ENCODE measurements at places on chromosomes 2 and 18.

DNA sequence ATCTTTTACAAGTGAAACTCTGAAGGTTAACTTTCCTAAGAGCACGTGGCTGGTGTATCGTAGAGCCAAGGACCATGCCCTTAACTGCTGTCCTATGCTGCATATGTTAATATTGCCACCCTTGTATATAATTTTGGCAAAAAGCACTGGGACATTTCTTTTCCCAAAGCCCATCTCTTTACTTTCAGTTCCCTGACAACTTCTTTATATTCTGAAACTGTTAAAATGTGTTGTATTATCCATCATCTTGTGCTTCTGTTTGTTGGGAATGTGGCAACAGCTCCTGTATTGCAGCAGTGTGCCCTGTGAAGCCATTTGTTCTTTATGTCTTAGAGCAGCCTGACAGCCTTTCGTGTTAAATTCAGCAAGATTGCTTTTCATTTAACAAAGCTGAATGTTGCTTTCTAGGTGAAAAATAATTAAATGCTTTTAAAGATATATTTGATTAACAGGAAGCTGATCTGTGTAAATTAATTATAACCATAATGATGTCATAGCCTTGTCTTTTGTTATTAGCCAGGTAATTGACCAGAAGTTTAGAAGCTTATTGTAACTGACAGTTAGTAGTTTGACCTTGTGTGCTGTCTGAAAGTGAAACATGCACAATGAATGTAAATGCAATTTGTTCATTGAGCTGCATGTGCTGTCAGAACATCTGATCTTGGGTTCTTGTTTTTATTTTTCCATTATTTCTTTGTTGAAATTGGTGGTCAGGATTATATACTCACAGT lies 9.7 kb downstream of the RHBDD1 start:
- DNase-seq, result no peak

GRCh38 chr2:95356821-95357700 lies 45.4 kb upstream of the FAHD2A start:
- DNase-seq, result no peak

GRCh38 chr2:118723394-118723793 lies 124.1 kb downstream of the EN1 start:
- no peak for DNase-seq

- DNase-seq, result no peak
Measured at GRCh38 chr2:83282841-83283240, 1176.2 kb downstream of the SUCLG1 start.

GRCh38 chr2:38620282-38620977 lies 17.7 kb upstream of the HNRNPLL start:
- no peak for DNase-seq

GRCh38 chr18:39199231-39199855 lies 1633.7 kb upstream of the CELF4 start:
- DNase-seq, result no peak

- DNase-seq, result no peak
Measured at GRCh38 chr2:11430729-11431128, 35.2 kb downstream of the E2F6 start.

DNA sequence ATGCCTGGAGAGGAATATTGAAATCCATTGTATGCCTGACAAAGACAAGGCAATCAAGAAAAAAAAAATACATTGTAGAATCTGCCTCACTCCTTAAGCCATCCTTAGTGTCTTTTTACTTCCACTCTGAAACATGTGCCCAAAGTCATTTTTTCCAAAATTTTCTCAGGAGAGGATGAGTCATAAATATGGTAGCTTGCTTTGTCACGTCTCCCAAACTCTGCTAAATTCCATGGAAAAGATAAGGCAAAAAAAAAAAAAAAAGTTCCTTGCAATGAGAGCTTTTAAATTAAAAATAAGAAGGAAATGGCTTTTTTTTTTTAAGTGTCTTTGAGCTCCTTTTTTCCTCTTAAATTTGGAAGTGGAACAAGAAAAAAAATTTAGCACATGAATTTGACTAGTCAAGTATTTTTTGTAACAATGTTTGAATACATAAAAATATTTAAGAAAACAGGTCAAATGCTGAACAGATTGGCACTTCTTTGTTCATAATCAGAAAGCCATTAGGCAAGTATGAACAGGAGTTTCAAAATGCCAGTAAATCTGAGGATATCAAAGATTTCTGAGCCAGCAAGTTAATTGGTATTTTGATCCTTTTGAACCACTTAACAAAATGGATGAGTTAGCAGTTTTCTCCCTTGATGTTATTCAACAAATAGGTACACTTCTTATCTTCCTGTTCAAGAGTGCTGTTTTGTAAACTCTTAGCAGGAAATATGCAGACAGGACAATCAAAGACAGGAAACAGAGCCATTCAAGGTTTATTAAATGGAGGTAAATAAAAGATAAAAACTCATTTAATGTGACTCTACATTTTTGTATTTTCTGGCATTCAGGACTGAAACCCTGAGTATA lies 247.3 kb upstream of the SP5 start:
- DNase-seq, result no peak

- DNase-seq, result no peak
Measured at GRCh38 chr2:69789772-69790600, 39.5 kb upstream of the GMCL1 start.

- DNase-seq, result no peak
Measured at GRCh38 chr2:219508971-219509779, 5.1 kb upstream of the ASIC4 start.

- no peak for DNase-seq
Measured at GRCh38 chr2:41207578-41207977, 755.7 kb upstream of the SLC8A1 start.

- DNase-seq, result no peak
Measured at GRCh38 chr2:101717071-101717845, 19.8 kb downstream of the MAP4K4 start.

- DNase-seq, result no peak
Measured at GRCh38 chr2:217900010-217900779, 102.6 kb downstream of the TNS1 start.

- no peak for DNase-seq
Measured at GRCh38 chr2:36482576-36483214, 115.3 kb downstream of the FEZ2 start.

All from hypothalamus (tissue), 51 donors.